ENCODE measurements at places on chromosomes 16 and 17.

DNA sequence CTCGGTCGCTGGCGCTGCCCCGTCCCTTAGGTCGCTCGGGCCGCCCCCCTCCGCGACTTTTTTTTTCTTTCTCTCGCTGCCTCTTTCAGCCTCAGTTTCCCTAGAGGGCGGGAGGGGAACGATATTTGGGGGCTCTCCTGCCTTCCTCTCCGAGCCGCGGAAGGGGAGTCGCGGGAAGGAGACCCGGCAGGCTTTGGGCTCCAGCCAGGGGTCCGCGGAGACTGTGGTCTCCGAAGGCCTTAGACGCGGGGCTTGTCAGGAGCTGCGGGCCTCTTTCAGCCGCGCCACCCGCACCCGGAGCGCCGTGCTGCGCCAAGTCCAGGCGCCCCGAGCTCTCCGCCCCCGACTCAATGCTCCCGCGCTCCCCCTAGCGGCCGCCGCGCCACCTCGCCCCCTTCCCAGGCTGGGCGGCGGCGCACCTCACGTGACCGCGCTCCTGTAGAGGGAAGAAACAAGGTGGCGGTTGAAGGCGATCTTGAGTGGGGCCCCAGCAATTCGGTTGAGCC lies at the start of gene LRRC37B:
Gene LRRC37B, plus strand, starts transcription at position 427 of the 506 bp plus-strand sequence. CDS start 14,010 bp downstream, outside the sequence.
- H3K4me3 ChIP-seq, result peak within 1 kb of the TSS; percentile 96
- no peaks in the 10 kb centered on the region for H3K27me3 ChIP-seq
- peak; percentile 88 for DNase-seq
- H3K4me1 ChIP-seq, result peaks cover 25% of the 10 kb centered on the region
- peak within 1 kb of the TSS; percentile 86 for H3K27ac ChIP-seq
- H3K36me3 ChIP-seq, result no peaks in the 10 kb centered on the region

GRCh38 chr17:73140566-73140965 lies 24.2 kb upstream of the SSTR2 start:
- H3K36me3 ChIP-seq, result no peaks in the 10 kb centered on the region
- H3K4me1 ChIP-seq, result no peaks in the 10 kb centered on the region
- DNase-seq, result no peak
- no peak overlapping the region for H3K4me3 ChIP-seq
- peaks cover 8% of the 10 kb centered on the region for H3K27me3 ChIP-seq
- no peak overlapping the region for H3K27ac ChIP-seq

- peaks cover 2% of the 10 kb centered on the region for H3K36me3 ChIP-seq
- no peak overlapping the region for H3K4me3 ChIP-seq
- H3K4me1 ChIP-seq, result peaks cover 10% of the 10 kb centered on the region
- peaks cover 16% of the 10 kb centered on the region for H3K27me3 ChIP-seq
- DNase-seq, result peak; percentile 5
Observed at GRCh38 chr17:3038941-3039340, 24.5 kb downstream of the OR1D5 start.

DNA sequence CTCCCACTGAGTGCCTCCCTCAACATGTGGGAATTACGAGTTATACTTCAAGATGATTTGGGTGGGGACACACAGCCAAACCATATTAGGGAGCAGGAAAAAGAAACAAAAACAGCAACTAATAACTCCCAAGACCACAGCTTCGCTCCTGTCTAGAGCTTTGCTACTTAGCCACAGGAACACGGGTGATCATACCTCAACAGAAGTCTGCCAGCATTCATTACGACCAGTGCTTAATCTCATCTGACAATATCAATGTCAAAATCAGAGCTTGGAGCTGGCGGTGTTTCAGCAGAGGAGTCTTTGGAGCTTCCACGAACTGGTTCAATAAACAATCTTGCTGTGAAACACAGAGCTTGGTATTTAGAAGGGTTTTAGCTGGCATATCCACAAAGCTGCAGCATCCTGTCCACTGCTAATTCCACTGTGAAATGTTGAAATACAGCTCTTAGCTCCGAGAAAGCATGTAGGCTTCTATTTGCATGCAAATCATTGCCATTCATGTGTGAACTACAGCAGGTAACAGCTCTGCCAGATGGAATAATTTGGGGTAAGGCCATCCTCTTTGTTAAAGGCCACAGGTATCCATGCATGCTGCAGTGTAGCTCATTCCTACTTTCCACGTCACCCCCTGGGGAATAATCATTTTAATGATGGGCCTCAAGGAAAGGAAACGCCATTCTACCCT lies 128.4 kb upstream of the GOT2 start:
- H3K4me1 ChIP-seq, result no peaks in the 10 kb centered on the region
- DNase-seq, result no peak
- H3K4me3 ChIP-seq, result no peak overlapping the region
- peaks cover 2% of the 10 kb centered on the region for H3K27me3 ChIP-seq
- no peak overlapping the region for H3K27ac ChIP-seq

- no peaks in the 10 kb centered on the region for H3K27me3 ChIP-seq
- no peak overlapping the region for H3K27ac ChIP-seq
- DNase-seq, result no peak
Observed at GRCh38 chr17:1078831-1079561, 82.1 kb downstream of the TIMM22 start.

- peak overlapping the region; percentile 94 for H3K27ac ChIP-seq
- H3K27me3 ChIP-seq, result no peaks in the 10 kb centered on the region
- peaks cover 56% of the 10 kb centered on the region for H3K4me1 ChIP-seq
Observed at GRCh38 chr16:10880594-10881452, 3.8 kb downstream of the CIITA start.

- no peak for DNase-seq
- H3K4me3 ChIP-seq, result no peak overlapping the region
- H3K27me3 ChIP-seq, result no peaks in the 10 kb centered on the region
- no peak overlapping the region for H3K27ac ChIP-seq
- peaks cover 5% of the 10 kb centered on the region for H3K4me1 ChIP-seq
Observed at GRCh38 chr17:545156-545555, 169.5 kb downstream of the VPS53 start.

GRCh38 chr16:1991588-1991947 lies 1.8 kb downstream of the SYNGR3 start:
- H3K4me1 ChIP-seq, result peaks cover 18% of the 10 kb centered on the region
- peak; percentile 25 for DNase-seq
- peaks cover 4% of the 10 kb centered on the region for H3K36me3 ChIP-seq

- H3K27ac ChIP-seq, result no peak overlapping the region
- no peaks in the 10 kb centered on the region for H3K27me3 ChIP-seq
- no peak for DNase-seq
- H3K4me1 ChIP-seq, result no peaks in the 10 kb centered on the region
- no peak overlapping the region for H3K4me3 ChIP-seq
Observed at GRCh38 chr17:65886315-65887245, 305.4 kb downstream of the CEP112 start.

DNA sequence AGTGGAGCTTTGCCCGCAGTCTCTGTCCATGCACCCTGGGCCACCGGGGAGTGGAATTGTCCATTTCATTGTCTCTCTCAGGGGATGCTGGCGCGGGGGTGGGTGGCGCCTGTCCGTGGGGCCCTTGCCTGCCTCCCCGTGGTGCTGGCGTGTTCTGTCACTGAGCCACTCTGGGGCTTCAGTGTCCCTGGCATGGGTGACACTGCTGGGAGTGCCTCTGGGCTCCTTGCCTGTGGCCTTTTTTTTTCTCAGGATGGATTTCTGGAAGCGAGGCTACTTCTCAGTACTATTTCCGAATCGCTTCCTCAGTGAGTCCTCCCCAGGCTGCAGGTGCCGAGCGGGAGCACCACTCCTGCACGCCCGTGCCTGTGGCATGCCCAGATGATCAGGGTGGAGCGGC lies 55.0 kb downstream of the PDPK1 start:
- peaks cover 14% of the 10 kb centered on the region for H3K36me3 ChIP-seq
- H3K4me3 ChIP-seq, result no peak overlapping the region
- DNase-seq, result no peak
- H3K27ac ChIP-seq, result no peak overlapping the region
- H3K27me3 ChIP-seq, result no peaks in the 10 kb centered on the region

GRCh38 chr16:89988951-89989350 lies 30.3 kb downstream of the DBNDD1 start:
- H3K4me3 ChIP-seq, result no peak overlapping the region
- no peaks in the 10 kb centered on the region for H3K27me3 ChIP-seq
- no peak for DNase-seq
- peaks cover 27% of the 10 kb centered on the region for H3K36me3 ChIP-seq

DNA sequence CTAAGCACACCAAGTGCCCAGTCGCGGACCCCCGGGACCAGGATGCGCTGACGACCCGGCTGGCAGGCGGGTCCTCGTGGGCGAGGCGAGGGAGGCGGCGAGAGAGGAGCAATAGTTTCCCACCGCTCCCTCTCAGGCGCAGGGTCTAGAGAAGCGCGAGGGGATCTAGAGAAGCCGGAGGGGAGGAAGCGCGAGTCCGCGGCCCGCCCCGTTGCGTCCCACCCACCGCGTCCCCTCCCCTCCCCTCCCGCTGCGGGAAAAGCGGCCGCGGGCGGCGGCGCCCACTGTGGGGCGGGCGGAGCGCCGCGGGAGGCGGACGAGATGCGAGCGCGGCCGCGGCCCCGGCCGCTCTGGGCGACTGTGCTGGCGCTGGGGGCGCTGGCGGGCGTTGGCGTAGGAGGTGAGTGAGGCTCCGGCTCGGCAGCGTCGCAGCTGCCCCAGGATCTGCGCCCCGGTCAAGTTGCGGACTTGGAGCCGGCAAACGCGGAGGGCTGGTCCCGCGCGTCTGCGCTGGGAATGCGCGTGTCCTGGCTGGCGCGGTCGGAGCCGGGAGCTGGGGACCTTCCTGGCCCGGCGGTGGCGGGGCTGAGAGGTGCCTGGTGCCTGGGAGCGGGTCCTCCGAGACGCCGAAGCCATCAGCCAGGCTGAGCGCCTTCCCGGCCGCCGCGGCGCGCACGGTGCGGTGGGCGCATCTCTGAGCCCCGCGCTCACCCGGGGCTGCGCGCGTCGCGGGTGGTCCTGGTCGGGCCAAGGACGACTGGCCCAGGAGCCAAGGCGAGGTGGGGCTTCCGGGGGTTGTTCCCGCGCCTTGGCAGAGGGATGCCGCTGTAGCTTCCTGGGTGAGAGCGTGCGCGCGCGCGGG lies at the start of gene ITGB3:
Gene ITGB3, plus strand, starts transcription at position 287 of the 862 bp plus-strand sequence. Its CDS starts 35 bp downstream, at position 322.
- no peaks in the 10 kb centered on the region for H3K36me3 ChIP-seq
- peak within 1 kb of the TSS; percentile 57 for H3K27ac ChIP-seq
- H3K4me1 ChIP-seq, result peaks cover 11% of the 10 kb centered on the region
- DNase-seq, result peak; percentile 73
- H3K27me3 ChIP-seq, result peaks cover 1% of the 10 kb centered on the region

DNA sequence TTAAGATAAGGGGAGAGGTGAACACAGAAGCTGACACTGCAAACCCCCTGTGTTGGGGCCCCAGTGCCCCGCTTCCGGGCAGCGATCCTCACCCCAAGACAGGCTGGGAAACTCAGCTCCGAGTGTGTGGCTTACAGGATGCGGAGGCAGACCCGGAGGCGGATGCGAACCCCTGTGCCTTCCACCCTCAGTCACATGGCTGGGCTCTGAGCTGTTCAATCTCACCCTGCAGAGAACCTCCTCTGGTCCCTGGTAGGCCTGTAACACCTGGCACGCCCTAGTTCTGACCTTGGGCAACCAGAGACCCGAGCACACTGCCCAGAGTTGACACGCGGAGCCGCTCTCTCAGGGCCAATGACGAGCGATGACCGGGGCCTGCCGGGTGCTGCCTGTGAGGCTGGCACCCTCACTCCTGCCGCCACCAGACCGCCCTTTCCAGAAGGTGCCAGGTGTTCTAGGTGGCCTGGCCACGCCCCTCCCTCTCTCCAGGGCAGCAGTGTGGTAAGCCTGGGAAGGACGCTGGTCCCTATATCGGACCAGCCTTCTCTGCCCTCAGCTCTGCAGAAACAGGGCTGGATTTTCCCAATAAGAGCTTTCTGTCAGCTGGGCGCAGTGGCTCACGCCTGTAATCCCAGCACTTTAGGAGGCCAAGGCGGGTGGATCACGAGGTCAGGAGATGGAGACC lies 23.3 kb downstream of the MEAK7 start:
- peaks cover 11% of the 10 kb centered on the region for H3K36me3 ChIP-seq
- no peak overlapping the region for H3K4me3 ChIP-seq
- no peak for DNase-seq

GRCh38 chr16:81925016-81925415 lies 86.3 kb downstream of the SDR42E1 start:
- H3K27ac ChIP-seq, result peak overlapping the region; percentile 74
- no peak for DNase-seq
- no peaks in the 10 kb centered on the region for H3K27me3 ChIP-seq

DNA sequence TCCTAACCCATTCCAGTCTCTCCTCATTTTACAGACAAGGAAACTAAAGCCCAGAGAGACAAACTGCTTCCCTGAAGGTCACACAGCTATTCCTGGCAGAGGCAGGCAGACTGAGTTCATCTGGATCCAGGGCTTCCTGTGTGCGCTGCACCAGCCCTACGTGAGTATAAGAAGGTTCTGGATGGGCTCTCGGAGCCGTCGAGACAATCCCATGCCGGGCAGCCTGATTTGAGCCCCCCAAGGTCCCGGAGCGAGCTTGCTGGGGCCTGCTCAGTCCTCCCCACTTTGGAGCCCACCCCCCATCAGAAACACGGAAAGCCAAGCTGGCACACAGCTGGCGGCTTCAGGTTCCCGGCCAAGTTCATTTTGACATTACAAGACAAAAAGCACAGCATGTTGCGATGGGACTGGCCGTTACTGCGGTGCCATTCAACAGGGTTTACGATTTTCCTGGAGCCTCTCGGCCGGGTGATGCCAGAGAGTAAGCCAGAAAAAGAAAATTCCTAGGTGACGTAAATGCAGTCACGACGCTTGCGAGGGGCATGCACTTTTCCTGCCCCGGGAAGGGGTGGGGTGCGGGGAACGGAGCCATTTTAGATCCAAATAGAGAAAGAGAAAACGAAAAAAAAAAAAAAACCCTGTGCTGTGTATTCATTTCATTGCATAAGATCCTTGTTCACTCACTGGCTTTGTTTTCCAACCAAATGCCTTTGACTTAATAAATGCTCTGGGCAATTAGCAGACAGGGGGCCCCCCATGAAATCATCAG lies 167.1 kb upstream of the FOXF1 start:
- H3K4me3 ChIP-seq, result no peak overlapping the region
- no peak for DNase-seq
- H3K27me3 ChIP-seq, result peaks cover 26% of the 10 kb centered on the region

GRCh38 chr16:89140401-89140800 lies 31.1 kb upstream of the CDH15 start:
- H3K27ac ChIP-seq, result no peak overlapping the region
- no peak for DNase-seq
- no peak overlapping the region for H3K4me3 ChIP-seq
- peaks cover 12% of the 10 kb centered on the region for H3K36me3 ChIP-seq

GRCh38 chr17:4881761-4882555 lies 17.4 kb upstream of the C17orf107 start:
- peaks cover 18% of the 10 kb centered on the region for H3K36me3 ChIP-seq
- peaks cover 3% of the 10 kb centered on the region for H3K4me1 ChIP-seq
- peak; percentile 55 for DNase-seq
- H3K27ac ChIP-seq, result no peak overlapping the region
- no peak overlapping the region for H3K4me3 ChIP-seq
- no peaks in the 10 kb centered on the region for H3K27me3 ChIP-seq

GRCh38 chr17:10198509-10199249 lies at the start of gene GAS7:
TSS of gene GAS7 (minus strand) at chr17:10198606.
- H3K4me3 ChIP-seq, result peak within 1 kb of the TSS; percentile 60
- peaks cover 12% of the 10 kb centered on the region for H3K27me3 ChIP-seq
- no peak within 1 kb of the TSS for H3K27ac ChIP-seq
- DNase-seq, result peak; percentile 19

- H3K4me3 ChIP-seq, result no peak overlapping the region
- DNase-seq, result no peak
- H3K36me3 ChIP-seq, result peaks cover 36% of the 10 kb centered on the region
Observed at GRCh38 chr16:12027558-12028287, 51.2 kb downstream of the SNX29 start.

- no peaks in the 10 kb centered on the region for H3K27me3 ChIP-seq
- H3K4me3 ChIP-seq, result no peak overlapping the region
- H3K4me1 ChIP-seq, result no peaks in the 10 kb centered on the region
- H3K36me3 ChIP-seq, result peaks cover 18% of the 10 kb centered on the region
Observed at GRCh38 chr17:78029697-78030096, 71.2 kb downstream of the TNRC6C start.

GRCh38 chr16:64983963-64984362 lies 137.9 kb downstream of the CDH11 start:
- no peak overlapping the region for H3K4me3 ChIP-seq
- H3K4me1 ChIP-seq, result no peaks in the 10 kb centered on the region
- H3K36me3 ChIP-seq, result no peaks in the 10 kb centered on the region
- no peak overlapping the region for H3K27ac ChIP-seq
- no peaks in the 10 kb centered on the region for H3K27me3 ChIP-seq
